Stimulated activated CD8-positive, alpha-beta memory T cell treated with anti-CD3 and anti-CD28 coated beads, Interleukin-4, amount 100 ng/mL, for 1 hour (primary cell): ENCODE measurements at places on chromosomes 6 and 20.

DNA sequence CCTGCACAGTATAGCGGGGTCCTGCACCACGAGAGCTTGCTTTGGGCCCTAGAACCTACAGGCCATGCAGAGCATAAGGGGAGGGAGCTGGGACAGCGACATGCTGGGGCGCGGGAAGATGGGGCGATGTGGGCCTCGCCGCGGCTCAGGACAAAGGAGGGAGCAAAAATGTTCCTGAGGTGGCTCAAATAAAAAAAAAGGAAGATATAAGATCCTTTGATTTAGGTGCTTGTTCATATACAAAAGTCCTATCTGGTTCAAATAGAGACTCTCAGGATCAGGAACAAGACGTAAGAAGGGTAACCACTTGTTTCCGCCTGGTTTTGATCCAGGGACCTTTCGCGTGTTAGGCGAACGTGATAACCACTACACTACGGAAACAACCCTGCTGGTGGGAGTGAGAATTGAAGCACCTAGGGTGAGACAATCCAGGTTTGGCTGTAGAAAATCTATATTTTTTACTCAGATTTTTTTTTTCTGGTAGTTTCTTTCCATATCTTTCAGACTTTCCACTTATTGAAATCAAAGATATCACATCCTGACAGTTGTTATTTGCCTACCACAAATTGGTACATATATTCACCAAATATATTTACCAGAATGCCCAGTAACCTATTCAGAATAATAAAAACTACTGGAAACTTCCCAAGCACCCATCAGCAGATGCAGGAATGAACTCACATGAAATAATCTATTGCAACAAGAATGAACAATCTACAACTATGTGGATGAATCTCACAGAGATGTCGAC, 177.9 kb upstream of the ZNF184 start:
- DNase-seq = no peak

- DNase-seq = no peak
Measured at GRCh38 chr6:107398001-107398400, 61.4 kb downstream of the PDSS2 start.

- DNase-seq = no peak
Measured at GRCh38 chr6:129565811-129566210, 144.2 kb downstream of the ARHGAP18 start.

DNA sequence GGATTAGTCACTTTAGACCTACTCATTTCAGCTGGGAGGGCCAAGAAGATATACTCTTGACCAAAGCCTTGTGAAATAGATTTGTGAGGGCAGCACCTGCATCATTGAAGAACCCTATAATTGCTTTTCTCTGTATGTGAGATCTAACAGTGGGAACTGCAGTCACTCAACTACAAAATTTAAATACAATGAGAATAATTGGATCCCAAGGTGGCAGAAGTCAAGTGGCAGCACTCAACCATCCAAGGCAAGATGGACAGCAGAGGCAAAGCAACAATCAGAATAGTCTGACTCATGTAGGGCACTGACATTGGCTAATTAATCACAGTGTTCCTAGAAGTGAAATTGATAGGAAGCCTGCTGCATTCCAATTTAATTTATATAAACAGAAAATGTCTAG, 8.9 kb upstream of the NKAIN2 start:
- no peak for DNase-seq

DNA sequence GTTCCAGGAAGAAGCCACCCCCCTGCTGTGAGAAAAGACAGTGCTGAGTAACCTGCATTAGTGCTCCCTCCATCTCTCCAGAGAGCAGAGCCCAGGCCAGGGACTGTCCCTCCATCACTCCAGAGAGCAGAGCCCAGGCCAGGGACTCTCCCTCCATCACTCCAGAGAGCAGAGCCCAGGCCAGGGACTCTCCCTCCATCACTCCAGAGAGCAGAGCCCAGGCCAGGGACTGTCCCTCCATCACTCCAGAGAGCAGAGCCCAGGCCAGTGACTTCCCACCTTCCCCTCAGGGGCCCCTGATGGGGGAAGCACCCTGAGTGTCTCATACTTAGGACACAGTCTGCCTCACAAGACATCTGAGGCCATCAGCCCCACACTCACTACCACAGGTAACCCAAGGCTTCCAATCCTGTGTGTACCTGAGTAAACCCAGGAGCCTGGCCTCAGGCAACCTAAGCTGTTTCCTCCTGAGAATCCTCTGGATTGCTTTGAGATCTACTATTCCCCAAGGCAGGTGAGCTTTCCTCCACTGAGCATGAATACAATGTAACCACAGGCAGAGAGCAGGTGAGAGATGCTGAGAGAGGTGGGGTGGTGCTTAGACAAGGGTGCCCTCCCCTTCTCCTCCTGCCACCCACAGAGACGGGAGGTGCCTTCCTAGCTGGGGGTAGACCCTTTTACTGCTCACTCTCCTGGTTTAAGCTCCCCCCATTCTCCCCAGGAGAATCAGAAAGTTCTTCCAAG, 4.9 kb downstream of the TBXT start:
- DNase-seq = no peak

DNA sequence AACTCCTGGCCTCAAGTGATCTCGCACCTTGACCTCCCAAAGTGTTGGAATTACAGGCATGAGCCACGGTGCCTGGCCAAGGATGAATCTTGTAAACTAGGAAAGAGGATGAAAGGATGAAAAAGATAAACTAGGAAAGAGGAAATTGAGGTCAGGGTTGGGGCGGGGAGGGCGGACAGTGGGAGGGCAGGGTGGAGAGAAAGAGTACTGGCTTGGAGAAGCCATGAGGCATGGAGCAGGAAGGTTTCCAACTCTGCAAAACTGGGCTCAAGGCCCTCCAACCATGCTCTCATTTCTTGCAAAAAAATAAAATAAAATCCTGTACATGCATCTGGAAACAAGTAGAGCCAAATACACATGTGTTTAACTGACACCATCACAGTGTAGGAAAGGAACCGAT, 256.6 kb upstream of the SGK1 start:
- no peak for DNase-seq

- peak; percentile 51 for DNase-seq
Measured at GRCh38 chr20:34824452-34824805, 1.0 kb downstream of the NCOA6 start.

DNA sequence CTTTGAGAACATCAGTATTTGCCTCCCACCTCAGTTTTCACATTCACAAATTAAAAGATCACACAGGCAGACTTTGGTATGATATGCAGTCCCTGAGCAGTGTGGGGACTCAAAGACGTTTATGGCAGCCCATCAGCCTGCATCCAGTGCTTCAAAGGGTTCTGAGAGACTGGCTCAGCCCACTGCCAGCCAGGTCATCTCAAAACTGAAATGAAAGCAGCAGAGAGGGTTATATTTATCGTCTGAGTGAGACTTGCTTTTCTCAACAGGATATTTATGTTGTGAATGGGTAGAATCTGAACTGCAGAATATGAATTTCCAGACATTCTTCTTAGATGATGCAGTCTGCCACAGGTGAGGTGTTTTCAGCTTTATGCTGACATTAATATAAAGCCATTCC, 159.8 kb downstream of the NRN1 start:
- no peak for DNase-seq

DNA sequence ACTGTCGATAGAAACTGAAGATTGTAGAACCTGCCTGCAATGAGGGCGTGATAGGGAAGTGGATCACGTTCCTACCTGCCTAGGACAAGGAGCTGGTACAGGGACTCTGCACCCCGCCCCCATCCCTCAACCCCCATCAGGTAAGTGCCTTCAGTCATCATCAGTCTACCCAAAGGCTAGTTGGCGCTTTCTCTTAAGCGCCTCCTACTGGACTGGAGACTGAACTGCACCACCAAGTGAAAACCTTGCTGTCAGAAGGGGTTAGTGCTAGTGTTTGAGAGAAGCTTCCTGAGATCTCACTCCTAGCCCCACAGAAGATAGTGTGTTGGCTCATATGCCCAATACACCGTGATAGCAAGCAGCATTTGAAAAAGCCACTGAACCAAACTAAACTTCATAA, 706.5 kb upstream of the MAN1A1 start:
- no peak for DNase-seq

DNA sequence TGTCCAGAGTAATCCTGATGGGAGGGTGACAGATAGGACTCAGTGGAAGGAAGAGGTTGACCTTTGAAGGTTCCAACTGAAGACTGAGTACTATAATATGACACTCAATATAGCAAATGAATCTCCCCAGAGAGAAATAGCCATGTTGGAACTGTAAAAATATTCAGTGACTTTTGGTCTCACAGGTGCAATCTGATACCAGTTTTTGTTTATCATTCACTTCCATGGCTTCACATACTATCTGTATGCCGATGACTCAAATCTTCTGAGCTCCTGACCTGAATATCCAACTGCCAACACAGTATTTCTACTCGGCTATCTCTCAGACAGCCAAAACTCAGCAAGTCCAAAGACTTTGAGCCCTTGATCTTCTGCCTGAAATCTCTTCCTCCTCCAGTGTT, 21.8 kb upstream of the PKHD1 start:
- no peak for DNase-seq

GRCh38 chr6:109373331-109373730, 8.9 kb downstream of the CD164 start:
- no peak for DNase-seq

GRCh38 chr20:43839793-43840199, 74.9 kb upstream of the TOX2 start:
- no peak for DNase-seq

DNA sequence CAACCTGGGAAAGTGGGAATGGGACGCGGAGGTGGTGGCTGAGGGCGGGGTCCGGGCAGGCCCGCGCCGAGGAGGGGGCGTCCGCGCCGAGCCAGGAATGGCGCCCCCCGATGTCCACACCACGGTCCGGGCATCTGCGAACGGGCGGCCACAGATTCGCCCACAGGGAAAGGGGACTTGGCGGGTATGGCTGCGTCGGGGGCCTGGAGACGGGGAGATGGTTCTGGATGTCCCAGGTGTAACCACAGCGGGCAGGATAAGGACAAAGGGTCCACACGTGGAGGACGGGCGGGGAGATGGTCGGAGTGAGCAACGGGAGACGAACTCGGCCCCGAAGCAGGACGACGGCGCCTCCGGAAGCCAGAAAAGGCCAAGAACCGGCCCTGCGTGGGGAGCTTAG, 124.6 kb downstream of the WDR27 start:
- DNase-seq = no peak

- no peak for DNase-seq
Measured at GRCh38 chr6:82380566-82381185, 17.1 kb downstream of the TPBG start.

DNA sequence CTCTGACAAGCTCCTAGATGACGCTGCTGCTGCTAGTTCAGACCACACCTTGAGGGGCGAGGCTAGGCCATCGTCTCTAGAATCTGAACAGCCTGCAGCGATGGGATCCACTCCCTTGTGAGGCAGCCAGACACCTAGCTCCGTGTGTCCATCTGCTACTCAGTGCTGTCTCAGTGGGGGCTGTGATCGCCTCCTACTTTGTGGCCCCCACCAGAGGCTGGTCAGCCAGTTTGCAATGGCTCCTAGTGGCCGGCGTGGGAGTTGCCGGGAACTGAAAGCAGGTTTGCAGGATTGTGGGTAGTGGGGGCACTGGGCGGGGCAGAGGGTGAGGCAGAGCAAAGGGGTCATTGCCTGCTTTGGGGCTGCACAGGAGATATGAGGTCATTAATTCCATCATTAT, 2.8 kb downstream of the CCN5 start:
- no peak for DNase-seq
